ENCODE measurements at places on chromosomes 12 and 14.

DNA sequence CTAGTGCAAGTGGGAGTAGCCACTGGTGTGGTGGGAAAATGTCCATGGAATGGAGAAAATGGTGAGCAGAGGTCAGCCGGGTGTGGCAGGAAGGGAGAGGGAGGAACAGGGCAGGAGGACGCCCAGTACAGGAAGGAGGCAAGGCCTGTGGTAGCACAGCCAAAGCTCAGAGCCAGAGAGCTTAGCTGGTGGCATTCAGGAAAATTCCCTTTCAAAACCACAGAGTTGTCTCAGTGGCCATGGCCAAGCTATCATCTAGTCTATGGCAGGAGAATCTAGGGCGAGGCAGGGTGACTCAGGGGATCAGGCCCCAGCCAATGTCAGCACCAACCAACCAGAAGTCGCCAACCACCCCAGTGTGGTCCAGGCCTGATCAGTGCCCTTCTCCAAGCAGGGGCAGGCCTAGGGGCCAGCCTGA lies 67.7 kb upstream of the DDX11 start:
- DNase-seq = no peak

DNA sequence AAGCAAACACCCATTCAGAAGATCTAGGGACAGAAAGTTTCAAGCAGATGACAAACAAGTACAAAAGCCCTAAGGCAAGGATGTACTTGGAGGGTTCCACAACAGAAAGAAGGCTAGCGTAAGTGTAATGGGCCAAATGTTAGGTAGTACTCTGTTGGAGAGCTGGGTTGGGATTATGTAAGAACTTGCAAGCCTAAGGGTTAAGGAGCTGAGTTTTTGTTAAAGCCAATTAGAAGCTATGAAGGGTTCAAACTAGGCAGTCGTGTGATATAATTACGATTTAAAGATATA lies 41.4 kb downstream of the HECTD1 start:
- DNase-seq = no peak

DNA sequence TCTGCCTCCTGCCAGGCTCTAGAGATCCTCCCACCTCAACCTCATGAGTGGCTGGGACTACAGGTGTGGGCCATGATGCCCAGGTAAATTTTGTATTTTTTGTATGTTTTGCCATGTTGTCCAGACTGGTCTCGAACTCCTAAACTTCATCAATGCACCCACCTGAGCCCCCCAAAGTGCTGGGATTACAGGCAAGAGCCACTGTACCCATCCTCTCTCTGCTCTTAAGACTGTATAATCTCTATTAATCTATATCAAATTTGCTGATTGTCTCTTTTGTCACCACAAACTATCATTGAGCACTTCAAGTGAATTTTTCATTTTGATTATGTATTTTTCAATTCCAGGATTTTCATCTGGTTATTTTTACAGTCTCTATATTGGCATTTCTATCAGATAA lies 440.3 kb downstream of the NOVA1 start:
- DNase-seq = no peak

DNA sequence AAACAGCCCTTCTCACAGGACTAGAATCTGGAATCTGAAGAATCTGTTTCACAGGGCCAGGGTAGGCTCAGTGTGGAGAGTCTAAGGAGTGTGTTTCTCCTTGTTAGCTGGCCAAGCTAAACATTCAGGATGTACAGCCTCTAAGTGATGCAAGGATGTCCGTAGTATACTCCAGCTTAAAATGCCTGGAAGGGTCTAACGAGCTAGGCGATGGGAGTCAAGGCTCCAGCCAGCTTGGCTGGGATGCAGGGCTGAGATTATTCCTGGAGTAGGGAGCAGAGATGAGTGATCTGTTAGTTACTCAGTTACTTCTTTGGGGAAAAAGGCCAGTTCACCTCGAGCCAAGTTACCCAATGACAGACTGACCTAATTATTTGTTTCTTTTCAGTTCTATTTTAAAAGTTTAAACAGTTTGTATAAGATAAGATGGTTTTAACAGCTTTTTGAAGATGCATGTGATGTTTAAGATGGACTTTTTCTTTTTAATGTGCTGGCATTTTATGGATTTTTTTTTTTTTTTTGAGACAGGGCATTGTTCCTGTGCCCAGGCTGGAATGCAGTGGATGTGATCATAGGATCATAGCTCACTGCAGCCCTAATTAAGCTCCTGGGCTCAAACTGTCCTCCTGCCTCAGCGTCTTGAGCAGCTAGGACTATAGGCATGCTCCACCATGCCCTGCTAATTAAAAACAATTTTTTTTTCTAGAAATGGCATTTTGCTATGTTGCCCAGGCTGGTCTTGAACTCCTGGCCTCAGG lies 41.1 kb downstream of the SYNE2 start:
- peak; percentile 73 for DNase-seq

- DNase-seq = no peak
Measured at GRCh38 chr12:124098887-124099286, 125.9 kb downstream of the ZNF664 start.

DNA sequence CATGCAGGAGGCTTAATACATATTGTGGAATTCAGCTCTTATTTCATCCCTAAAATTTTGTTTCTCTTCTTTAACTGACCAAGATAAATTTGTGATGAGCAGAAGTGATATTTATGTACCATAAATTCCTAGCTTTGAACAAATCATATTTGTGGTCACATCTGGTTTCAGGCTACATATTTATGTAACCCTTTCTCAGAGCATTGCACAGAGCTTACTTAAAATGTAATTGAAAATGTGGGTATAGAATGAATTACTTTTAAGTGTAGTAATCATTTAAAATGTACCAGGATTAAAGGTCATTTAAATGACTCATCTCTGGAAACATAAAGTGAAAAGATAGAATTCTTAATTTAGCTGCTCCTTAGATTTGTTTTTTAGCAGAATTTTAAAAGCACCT lies 129.9 kb upstream of the FRMD6 start:
- no peak for DNase-seq

DNA sequence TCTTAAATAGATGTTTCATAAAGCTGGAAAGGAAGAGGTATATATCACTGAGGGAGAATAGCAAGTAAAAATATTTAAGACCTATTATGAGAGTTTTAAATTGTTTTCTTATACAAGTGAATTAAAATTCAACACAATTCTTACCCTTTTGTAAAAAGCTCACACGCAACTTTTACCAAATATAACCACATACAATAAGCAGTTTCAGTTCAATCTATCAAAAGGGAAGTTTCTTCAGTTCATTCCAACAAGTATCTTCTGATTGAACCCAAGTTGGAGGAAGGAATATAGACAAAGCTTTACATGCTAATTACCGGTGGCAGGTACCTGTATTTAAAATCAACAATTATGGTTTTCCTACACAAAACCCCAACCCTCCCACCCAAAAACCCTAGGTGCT lies 41.1 kb downstream of the GTF2A1 start:
- DNase-seq = no peak

GRCh38 chr14:34843011-34843554 lies 32.1 kb downstream of the BAZ1A start:
- DNase-seq = no peak

GRCh38 chr12:27901959-27902358 lies 70.6 kb downstream of the PTHLH start:
- no peak for DNase-seq

DNA sequence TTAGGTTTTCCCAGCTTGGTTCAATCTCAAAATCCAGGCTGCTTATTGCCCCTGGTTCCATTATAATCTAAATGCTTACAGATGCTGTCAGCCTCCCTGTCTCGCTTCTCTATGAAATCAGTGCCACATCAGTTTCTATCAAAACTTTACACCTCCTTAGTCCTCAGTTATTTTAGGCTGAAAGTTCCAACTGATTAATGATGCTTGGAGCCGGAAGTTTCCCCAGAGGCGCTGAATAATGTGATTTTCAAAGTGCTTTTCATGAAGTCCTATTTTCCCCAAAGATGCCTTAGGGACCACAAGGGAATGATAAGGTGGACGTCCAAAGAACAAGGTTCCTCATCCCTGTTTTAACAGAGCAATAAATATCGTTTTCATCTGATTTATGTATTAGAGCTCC lies 262.4 kb upstream of the RMST start:
- DNase-seq = no peak

DNA sequence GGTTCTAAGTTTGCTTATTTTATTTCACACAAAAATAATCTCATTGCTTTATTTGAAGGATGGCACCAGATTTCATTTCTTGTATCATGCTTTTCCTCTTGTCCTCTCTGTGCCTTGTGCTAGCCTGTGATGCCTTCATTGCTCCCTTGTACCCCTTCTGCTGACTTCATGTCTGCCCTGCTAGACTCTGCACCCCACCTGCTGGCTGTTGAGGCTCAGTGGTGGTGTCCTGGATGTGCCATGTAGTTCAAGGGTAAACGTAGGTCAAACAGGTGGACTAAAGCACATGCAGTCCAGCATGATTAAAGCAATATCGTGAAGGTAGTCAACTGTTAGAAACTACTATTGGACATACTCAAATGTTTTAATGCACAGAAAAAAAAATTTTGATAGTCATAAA lies 21.6 kb downstream of the MRPS35 start:
- DNase-seq = no peak

- no peak for DNase-seq
Measured at GRCh38 chr12:100187857-100188519, 12.6 kb upstream of the ACTR6 start.

- no peak for DNase-seq
Measured at GRCh38 chr14:77059276-77059915, 30.9 kb upstream of the IRF2BPL start.

- no peak for DNase-seq
Measured at GRCh38 chr14:23443881-23444280, 8.4 kb upstream of the MYH7 start.

DNA sequence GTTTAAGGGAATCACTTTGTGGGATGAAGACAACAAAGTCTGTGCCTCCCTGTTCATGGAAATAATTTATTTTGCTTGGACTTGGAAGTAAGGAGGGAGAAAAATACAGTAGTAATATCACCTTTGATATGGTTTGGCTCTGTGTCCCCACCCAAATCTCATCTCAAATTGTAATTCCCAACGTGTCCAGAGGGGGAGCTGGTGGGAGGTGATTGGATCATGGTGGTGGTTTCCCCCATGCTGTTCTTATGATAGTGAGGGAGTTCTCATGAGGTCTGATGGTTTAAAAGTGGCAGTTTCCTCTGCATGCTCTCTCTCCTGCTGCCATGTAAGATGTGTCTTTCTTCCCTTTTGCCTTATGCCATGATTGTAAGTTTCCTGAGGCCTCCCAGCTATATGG lies 460.7 kb downstream of the NOVA1 start:
- DNase-seq = no peak

GRCh38 chr12:91637789-91638624 lies 455.4 kb upstream of the DCN start:
- DNase-seq = no peak

GRCh38 chr12:132345561-132346200 lies 16.3 kb upstream of the GALNT9 start:
- no peak for DNase-seq

DNA sequence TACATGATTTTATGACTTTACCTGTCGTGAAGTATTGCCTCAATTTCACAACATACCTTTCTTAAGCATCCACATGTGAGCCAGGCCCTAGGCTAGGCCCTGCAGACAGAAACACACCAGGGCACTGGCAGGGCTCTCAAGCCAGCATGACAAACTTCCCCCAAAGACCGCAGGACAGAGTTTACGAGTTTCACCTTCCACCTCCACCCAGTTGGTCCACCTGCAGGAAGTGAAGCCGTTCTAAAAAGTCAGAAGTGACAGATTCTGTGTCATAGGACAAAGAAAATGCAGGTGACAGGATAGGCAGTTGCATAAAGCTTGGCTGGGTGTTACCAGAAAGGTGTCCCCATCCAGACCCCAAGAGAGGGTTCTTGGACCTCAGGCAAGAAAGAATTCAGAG lies 382.3 kb downstream of the PCNX1 start:
- DNase-seq = no peak

DNA sequence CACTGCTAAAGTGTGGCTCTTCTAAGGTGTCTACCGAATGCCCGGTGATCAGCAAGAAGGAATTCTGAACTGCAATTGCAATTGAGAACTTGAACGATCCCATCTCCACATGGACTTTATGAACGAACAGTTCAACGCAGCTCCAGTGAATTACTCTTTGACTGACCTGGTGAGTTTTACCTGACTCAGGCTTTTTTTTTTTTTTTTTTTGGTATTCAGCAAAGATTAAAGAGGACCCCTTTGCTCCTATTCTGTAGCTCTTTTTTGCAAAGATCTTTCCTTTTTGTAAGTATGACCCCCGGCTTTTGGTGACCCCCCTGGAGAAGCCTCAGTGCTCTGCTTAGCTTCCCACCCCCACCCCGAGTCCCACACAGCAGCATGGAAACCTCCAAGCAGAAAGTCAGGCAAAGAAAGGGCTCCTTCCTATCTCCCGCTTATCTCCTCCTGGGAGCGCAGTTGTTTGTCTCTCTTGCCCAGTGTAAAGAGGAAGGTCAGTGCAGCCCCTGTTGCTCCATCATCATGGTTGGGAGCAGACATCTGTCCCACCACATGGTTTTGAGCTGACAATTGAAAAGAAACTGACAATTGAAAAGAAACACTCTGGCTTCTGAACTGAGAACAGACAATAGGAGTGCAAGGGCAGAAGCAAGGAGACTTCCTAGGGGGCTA lies 72.1 kb upstream of the DIO3 start:
- no peak for DNase-seq

DNA sequence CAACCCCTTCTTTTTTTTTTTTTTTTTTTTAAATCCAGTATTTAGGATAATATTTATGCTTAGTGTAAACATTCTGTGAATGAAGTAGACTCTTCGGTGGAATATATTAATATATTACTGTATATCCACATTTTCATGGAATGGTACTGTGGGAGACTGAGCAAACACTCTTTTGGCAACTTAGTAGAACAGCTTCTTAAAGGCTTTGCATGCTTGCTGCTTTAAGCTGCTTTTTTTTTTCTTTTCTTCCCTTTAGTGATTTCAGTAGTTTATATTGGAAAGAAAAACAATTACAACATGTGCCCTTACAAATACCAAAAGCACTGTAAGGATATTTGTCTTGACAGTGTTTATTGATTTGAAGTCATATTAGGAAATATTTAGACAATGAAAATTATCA lies 78.9 kb downstream of the AEBP2 start:
- DNase-seq = no peak

GRCh38 chr12:2214411-2214810 lies 161.6 kb downstream of the CACNA1C start:
- no peak for DNase-seq

DNA sequence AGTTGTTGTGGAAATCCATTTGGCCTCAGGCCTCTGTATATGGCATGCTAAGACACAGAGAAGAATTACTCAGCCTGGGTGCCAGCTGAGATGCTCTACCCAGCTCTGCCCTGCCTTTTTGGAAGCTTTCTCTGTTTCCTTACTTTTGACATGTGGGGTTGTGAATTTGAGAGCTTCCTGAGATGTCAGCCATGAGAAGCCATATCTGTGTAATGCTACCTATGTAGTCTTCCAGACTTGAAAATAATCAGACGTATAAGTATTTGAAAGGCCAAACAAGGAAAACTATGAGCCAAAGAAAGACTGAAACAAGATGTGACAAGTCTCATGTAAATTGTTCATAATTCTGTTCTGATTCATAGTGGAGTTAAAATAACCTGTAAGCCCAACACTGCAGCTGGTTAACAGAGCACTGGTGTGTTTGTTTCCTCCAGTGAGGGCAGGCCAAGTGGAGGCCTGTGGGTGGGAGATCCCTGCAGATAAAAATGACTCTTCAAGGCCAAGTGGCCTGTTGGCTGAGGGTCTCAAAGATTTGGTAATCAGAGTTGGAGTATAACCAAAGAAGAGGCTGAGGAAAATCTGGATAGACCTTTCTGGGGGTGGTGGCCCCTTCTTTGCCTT lies 94.0 kb downstream of the TMX1 start:
- DNase-seq = no peak

All from smooth muscle cell of the brain vasculature (primary cell).